ENCODE measurements at places on chromosomes 1 and 21. TPM values are rescaled to one million over a fixed set of nuclear protein-coding genes. Genes with fewer than 3 reads are reported as not detected.
A peak's percentile ranks its signal among the peaks of the same experiment; 100 is the strongest.

DNA sequence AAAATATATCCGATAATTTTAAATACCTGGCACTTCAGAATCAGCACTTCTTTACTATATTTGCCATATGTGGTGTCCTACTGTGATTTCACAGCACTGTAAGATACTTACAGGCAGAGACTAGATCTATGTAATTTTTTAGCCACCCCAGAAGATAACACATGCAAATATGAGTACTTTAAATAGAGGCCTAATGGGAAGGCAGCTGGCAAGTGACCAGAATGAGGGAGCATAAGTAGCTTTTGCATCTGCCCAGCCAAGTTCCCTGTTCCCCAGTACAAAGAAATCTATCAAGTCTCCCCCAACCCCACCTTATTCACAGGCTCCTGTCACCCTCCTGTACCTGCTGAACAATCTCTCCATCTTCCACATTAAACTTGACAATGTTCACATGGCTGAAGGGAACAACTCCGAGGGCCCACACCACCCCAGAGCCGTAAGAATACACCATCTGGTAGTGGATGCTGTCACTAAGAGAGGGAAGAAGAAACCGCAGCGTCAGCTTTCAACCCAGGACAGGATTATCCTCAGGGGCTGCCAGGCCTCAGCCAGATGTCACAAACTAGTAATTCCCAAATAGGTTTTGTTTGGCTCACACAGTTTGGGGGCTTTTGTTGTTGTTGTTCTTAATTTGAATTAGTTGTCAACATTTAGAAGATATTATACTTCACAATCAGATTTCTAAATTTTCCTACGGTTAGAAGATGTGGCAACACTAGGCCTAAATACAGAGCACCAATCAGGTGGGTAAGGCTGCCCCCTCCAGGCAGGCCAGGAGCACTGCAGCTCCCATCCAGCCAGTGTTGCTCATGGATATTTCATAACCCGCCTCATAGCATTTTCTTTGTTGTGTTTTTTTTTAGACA lies 10.4 kb downstream of the EMC1 start:
- DNase-seq, result peak; percentile 68

GRCh38 chr1:26697431-26697977 lies 1.7 kb downstream of the ARID1A start:
- DNase-seq, result no peak

- DNase-seq, result no peak
Measured at GRCh38 chr21:18204931-18205330, 39.7 kb upstream of the CHODL start.

Gene MAP3K6
- 117 TPM for total RNA-seq
